Fibroblast of upper back skin (primary cell): ENCODE measurements at places on chromosomes 2 and 18.

- no peak for DNase-seq
These were observed 9.2 kb downstream of the SLC66A2 start for GRCh38 chr18:79942211-79942610.

- DNase-seq: peak; percentile 90
These were observed 86.1 kb upstream of the ITPRID2 start for GRCh38 chr2:181805228-181806038.

- peak; percentile 52 for DNase-seq
These were observed 1160.5 kb upstream of the NXPH2 start for GRCh38 chr2:139940686-139941085.

DNA sequence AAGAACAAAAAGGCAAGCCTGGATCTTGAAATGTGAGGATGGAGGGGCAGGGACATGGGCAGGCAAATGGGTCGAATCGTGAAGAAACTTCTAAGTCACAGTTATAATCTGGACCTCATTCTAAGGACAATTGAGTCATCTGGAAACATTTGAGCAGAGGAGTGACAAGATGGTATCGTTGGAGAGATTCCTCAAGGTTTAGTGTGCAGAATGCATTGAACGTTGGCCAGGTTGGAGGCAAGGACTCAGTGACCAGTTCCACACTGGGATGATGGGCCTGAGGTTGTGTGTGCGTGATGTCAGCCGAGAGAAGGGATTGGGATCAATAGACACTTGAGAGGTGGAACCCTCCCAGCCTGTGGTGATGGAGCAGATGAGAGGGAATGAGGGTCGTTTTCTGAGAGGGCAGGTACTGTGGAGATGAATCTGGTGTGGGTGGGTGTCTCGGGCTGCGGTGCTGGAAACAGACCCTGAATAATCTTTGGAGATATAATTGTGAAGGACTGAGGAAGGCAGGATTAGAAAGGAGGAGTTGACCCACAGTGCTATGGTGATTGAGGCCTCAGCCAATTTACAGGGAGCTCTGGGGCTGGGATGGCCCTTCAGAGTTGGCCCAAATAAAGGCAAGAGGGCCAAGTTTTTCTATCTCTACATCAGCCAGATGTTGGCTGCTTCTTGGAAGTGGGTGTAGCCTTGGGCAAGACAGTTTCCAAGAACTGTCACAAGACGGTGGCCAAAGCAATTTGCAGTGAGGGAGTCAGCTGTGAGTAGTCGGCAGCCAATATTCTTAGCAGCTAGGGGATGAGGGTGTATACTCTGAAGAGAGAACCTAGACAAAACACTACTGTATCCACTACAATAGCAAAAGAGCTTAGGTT lies 5.8 kb upstream of the ZNF532 start:
- no peak for DNase-seq

DNA sequence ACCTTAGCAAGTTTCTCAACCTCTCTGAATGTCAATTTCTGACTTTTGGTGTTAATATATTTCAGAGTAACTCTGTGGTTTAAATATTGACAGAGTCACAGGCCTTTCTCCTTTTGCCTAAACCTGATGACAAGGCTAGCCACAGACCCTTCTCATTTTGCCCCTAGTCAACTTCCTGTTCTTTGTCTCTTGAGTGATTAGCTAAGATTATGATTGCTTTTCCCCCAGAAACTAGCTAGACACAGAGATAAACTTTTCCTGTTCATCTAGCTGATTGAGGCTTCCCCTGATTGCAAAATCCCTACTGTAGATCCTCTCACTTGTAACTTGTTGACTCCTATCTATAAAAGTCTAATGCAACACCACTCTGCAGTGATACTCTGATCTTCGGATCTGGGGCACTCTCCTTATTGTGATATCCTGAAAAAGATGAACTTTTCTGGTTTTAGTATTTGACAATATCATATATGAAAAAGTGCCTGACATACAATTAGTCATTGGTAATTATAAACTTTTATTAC lies 241.4 kb downstream of the ZNF385B start:
- no peak for DNase-seq

- DNase-seq: no peak
These were observed 133.5 kb downstream of the SPTBN1 start for GRCh38 chr2:54589340-54590215.

DNA sequence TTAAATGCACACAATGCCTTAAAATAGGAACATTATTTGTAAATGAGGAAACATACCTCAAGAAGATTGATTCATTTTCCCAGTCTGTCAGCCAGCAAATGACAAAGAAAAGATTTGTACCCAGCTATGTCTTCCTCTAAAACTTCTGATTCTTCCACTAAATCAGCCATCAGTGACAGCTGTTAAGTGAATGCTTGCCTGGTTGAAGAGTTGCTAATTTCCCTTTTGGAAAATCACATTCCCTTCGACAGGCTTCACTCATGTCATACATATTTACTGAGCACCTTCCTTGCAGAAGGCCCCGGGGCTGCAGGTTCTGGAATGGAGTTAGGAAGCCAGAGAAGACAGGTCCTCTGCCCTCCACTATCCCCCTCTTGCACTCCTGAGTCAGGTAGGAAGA lies 112.0 kb upstream of the SLC66A3 start:
- DNase-seq: no peak

GRCh38 chr18:8780227-8780626 lies 74.9 kb downstream of the MTCL1 start:
- no peak for DNase-seq

- no peak for DNase-seq
These were observed 45.6 kb upstream of the INHBB start for GRCh38 chr2:120300385-120300784.

- no peak for DNase-seq
These were observed 77.1 kb upstream of the GALNT5 start for GRCh38 chr2:157180359-157180758.

DNA sequence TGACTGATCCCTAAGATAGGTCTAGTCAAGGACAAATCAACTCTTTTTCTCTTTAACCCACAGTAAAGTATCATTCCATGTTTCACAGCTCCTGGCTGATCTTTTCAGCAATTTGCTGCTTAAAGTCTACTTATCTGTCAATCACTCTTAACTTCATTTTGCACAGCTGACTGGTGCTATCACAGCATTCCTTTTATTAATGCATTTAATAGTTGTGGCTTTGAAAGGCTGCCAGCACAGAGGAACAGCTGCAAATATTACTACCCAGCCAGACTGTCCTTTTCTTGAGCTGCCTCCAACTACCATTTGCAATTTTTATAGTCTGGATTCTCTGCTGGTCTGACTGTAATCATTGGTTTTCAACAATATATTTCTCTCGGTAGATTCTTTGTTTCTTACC lies 303.5 kb downstream of the STK39 start:
- peak; percentile 69 for DNase-seq

GRCh38 chr18:21272016-21272579 lies 30.1 kb downstream of the GREB1L start:
- no peak for DNase-seq

DNA sequence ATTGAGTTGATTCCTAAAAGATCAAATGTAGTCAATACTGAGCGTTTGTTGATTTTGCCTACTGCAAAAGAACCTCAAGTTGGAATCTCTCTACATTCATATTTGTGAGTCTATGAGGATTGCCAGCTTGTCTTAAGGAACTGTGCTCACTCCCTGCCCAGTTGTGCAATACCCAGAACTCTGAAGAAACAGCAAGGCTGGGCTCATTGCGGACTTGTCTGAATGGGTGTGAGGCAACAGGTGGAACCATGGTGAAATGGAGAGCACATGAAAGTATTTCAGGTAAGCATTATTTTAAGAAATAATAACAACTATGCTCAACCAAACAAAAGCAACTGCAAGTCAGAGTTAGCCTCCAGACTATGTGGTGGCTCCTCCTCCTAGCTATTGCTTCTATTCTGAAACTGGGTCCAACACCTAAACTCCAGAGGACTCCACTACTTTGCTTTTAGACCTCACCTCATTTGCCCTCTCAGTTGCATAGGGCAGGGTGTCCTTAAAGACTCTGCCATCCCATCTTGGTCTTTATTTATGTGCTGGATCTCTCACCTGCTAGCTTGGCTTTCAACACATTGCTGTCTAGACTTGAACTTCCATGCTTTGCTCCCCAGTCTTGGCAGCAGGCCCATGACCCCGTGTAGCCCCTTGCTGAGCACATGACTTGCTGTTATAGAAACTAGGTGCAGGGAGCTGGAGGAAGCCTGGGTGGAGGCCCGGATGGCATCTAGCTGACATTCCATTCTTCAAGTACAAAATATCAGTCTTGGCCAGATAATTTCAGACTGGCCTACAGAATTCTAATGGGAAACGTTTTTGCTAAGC lies 94.8 kb upstream of the ARL5A start:
- peak; percentile 25 for DNase-seq

- DNase-seq: peak; percentile 19
These were observed 64.5 kb downstream of the ITGB1BP1 start for GRCh38 chr2:9358846-9359245.
